Midbrain (tissue), 1 donor: ENCODE measurements at places on chromosomes 3 and 15.

DNA sequence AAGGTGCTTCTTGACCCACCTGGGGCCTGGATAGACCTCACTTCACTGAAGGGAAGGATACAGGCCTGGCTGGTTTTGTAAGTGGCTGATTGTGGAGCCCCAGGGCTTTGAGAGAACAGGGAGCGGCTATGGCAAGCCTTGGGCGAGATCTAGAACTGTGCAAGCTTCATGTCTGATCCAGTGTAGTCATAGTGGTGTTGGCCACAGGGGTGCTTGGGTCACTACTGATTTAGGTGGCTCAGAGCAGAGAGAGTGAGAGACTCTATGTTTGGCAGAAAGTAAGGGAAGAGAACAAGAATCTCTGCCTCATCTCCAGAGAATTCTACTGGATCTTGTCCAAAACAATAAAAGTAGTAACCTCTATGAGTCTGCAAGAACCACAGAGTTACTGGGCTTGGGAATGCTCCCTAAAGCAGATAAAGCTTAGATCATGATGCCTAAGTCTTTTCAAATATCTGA is 394.2 kb upstream of the EPHA3 start:
- no peak for DNase-seq

DNA sequence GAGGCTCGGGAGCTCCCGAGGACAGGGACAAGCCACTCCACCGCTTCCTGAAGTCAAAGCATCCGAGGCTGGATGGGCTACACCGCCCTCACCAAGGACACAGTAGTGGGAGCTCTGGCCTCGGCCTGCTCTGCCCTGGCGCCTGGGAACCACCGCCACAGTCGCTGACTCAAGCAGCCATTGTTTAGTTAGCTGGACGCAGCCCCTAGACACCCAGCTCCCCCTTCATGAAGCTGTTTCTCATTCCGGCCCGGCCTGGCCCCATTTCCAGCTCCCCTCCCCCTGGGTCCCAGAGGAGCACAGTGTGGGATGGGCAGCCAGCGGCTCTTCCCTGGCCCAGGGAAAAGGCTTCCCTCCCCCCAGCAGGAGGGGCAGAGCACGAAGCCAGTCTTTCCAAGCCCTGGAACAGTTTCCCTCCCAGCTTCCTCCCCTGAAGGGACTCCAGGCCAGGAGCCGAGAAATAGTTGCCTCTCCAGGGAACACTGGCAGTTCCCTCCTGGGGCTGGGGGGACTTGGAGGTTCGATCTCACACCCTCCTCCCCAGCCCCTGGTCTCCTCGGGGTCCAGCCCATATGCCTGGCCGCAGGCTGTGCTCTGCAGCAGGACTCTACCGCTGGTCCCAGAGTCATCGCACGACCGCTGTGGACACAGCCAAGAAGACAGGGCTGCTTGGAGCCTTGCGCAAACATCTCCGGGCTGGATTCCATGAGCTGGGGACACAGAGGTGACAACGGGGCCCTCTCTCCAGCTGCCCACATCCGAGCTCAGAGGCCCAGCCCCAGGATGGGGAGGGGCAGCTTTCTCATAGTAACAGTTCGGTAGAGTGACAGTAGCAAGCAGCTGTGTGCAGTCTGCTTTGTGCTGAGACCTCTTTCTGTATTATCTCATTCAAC is 10.0 kb downstream of the PLXND1 start:
- DNase-seq, result peak; percentile 87

DNA sequence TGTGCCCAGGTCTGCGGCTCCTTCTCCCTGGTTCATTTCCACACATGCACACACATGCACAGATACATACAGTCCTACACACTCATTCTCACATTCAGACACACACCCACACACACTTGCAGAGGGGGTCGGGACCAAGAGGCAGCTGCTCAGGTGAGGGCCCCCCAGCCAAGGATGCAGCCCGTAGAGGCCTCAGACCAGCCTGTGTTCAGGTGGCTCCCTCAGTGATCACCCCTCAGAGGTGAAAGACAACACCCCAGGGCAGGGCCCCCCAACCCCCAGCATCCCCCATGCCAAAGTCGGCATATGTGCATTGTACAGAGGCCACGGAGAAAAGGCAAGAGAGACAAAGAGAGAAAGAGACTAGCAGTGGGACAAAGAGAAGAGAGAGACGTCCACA is 5.9 kb upstream of the CORO2B start:
- DNase-seq, result no peak

- DNase-seq, result no peak
These were observed 13.7 kb upstream of the CCR3 start for GRCh38 chr3:46228260-46229242.

- DNase-seq, result no peak
These were observed 36.6 kb downstream of the DMXL2 start for GRCh38 chr15:51585986-51586385.

DNA sequence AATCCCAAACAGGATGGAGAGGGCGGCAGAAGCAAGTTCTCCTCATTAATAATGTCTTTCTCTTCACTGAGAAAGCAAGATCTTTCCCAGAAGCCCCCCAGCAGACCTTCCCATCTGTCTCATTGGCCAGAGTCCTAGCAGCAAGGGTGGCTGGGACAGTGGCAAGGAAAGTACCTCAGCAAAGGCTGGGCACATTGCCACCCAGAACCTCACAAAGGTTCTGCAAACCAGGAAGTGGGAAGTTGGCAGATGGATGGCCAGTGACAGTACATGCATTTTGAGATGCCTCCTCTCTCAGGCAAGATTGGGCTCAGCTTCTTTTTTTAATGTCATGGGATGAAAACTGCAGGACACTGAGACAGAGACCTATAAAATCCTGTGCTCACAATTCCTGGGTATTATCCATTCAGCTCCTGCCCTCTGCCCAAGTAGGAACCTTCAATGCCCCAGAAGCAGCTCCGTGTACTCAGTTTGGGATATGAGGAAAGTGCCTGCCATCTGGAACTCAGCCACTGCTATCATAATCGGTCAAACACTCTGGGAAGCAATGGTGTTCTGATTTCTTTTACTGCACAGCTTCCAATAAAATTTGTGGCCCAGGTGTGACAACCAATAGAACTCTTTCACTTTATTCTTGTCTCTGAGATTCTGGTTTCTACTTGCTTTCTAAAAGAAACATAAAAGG is 25.5 kb downstream of the DPH3 start:
- no peak for DNase-seq

- DNase-seq, result peak; percentile 17
These were observed 386 bp downstream of the SQOR start for GRCh38 chr15:45635191-45635638.

- no peak for DNase-seq
These were observed 339.1 kb downstream of the FHIT start for GRCh38 chr3:60912142-60912541.

- no peak for DNase-seq
These were observed 53.9 kb upstream of the NEDD4 start for GRCh38 chr15:56047354-56047753.

DNA sequence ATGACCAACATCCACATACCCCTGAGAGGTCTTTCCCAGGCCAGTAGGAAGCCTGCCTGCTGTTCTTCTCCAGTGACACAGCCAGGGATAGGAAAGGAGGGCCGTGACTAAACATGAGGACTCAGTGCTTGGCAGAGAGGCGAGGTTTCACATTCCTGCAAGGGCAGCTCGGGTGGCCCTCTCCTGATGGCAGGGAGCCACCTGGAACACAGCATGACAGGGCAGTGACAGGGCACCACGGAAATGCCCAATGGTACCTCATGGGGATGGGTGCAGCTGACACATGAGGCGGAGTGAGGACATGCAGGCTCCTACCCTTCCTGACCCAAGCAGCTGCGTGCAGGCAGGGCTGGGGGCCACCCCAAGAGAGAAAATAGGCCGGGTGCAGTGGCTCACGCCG is 7.4 kb upstream of the TGM5 start:
- DNase-seq, result no peak

DNA sequence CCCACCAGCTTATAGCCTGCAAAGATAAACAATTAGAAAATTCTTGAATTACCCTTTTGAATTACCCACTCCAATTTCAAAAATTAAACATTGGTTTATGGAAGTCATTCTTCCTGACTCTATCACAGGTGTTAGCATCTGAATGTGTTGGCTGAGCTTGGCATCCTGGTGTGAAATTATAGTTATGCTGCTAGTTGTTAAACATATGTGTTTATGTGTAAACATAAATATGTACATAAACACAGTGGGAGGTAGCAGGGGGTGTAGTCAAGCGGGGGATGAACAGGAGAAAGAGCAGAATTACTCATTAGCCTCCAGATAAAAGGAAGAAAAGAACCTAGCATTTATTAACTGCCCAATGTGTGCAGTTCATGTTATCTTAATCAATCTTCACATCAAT is 530.2 kb downstream of the MCTP2 start:
- DNase-seq, result no peak

DNA sequence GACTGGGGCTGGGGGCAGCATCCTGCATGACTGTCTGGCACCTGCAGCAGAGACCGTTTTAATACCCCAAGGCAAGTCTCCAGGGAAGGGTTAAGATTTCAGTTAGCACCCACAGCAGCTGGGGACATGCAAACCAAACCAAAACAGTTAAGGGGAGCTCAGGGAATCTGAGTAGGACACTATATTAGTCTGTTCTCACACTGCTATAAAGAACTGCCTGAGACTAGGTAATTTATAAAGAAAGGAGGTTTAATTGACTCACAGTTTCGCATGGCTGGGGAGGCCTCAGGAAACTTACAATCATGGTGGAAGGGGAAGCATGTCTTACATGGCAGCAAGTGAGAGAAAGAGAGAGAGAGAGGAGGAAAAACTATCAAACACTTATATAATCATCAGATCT is 25.3 kb downstream of the GALNT15 start:
- DNase-seq, result no peak

DNA sequence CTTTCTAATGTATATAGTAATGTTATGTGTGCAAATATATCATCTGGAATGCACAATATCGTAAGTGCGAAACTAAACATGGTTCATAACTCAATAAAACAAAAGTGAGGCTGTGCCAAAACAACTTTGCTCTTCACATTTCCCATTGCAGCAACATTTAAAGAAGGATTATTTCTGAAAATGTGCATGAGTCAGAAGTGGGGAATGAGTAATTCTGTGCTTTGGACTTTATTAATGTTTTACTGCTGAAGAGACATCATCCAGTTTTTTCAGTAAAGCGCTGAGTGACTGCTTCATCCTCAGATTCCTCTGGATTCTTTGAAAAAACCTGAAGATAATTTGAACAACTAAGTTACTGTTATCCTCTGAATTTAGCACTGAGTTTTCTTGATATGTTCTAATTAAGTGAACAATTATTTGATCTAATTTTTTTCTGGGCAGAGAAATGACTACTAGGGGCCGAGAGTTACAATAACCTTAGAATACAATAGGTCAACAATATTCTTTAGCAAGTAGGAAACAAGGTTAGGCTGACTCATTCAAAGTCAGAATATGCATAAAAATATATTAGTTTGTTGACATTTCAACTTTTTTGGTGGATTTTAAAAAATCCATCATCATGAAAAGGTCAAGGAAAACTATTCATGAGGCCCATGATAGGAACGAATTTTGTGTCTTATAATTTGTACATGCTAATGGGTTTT is 20.0 kb upstream of the PLCL2 start:
- DNase-seq, result no peak

DNA sequence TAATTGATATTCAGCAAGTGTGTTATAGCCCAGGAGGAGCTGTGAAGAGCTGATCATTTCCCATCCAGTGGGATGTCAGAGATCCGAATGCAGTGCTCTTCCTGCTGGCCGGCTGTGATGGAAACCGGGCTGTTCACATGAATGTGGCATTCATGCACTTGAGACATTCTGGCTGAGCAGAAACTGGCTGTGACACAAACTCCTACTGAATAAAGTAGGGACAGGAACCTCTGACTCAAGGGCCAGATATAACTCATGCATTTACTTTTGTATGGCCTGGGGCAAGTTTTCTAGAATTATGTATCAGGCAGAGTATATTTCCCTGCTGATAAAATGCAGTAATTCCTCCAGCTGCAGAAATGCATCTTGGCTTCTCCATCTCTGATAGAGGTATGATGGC is 83.4 kb upstream of the FAM3D start:
- no peak for DNase-seq

DNA sequence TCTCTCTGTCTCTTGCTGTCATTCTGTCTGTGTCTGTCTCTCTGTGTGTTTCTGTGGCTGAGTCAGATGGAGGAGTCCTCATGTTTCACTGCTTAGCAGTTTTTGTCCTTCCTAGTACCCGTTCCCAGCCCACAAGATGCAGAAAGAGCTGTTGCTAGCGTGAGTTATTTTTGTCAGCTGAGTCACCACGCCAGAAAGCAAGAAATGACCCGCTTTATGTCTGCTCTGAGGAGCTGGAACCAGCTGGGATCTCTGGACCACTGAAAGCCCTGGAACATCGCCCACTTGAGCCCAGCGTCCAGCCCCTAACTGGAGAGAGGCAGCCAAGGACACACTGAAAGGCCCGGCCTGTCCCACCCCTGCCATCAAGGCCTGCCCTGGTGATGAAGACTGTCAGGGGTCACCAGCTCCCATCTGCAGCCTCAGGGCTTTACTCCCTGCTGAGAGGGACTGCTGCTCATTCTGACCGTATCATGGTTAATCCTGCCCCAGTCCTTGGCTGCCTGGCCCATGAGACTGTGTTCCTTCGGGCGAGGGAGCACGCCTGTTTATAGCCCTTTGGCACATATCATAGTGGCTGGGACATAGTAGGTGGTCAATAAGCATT is 101.7 kb upstream of the TPM1 start:
- peak; percentile 79 for DNase-seq

DNA sequence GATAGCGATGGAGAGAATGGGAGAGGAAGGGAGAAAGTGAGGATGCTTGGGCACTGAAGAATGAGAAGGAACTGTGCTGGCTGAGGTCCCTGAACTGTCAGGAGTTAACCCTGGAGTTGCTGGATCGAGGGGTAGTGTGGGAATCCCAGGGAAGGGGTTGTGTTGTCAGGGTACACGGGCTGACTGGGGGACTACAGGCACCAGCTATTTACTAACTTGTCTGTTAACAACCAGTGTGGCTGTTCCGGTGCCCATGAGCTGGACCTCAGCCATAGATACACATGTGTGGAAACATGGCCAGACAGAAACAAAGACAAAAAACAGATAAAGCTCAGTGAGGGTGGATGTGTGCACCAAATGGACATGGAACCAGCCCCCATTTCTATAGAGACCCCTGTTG is 55.1 kb downstream of the GASK1A start:
- DNase-seq, result no peak

DNA sequence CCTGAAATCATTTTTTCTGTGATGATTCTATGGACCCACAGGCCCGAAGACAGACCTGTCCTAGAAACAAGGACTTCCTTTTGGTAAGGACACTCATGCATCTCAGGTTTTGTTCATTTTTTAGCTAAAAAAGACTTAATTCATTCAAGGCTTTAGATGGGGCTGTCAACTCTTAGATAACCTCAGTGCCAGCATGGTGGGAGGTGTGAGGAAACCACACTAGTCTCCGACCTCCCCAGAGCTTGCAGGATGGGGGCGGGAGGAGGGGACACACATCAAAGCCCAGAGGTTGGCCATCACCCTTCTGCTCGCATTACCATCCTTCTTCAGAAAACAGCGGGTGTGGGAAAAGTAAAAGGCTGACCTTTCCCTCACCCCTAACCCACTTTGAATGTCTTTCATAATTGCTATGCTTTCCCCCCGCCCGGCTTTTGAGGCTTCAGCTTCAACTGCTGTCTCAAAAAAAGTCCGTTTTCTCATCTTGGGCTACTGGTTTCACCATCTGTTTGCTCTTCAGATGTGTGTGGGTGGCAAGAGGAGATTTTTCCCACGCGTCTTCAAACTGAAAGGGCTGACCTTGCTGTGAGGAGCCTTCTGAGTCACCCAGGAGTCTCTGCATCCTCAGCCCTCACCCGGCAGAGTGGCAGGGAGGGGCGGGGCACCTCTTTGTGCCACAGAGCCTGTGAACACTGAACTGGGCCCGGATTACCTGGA is 27.6 kb upstream of the CXCR6 start:
- no peak for DNase-seq

- DNase-seq, result no peak
These were observed 18.4 kb upstream of the MGLL start for GRCh38 chr3:127840671-127841070.
